ENCODE measurements at places on chromosomes 3 and 15.

GRCh38 chr15:41930221-41930866, 36.5 kb upstream of the SPTBN5 start:
- DNase-seq: no peak

- no peak for DNase-seq
Measured at GRCh38 chr3:179266701-179267211, 15.8 kb upstream of the KCNMB3 start.

DNA sequence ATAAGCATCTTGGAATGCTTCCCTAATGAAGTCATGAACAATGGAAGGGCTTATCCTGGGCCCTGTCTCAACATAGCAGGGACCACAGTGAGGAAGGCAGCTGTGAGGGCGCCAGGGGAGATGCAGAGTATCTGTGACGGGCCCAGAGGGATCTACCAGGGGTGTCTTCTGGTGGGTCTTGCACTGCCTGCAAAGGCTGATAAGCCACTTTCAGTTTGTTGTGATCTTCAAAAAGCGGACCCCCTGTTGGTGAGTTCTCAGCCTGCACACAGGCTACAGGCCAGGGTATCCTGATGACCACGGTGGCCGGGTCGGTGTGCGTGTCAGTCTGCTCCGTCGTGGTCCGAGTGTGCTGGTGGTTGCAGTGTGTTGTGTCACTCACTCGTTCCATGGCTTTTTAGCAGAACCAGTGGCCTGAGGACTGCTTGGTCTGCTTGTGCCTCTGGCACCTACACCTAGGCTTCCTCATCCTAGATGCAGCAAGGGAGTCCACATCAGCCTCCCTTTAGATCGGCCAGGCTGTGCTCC, 46.8 kb downstream of the CHDH start:
- no peak for DNase-seq

GRCh38 chr3:2153053-2153452, 54.4 kb downstream of the CNTN4 start:
- DNase-seq: no peak

DNA sequence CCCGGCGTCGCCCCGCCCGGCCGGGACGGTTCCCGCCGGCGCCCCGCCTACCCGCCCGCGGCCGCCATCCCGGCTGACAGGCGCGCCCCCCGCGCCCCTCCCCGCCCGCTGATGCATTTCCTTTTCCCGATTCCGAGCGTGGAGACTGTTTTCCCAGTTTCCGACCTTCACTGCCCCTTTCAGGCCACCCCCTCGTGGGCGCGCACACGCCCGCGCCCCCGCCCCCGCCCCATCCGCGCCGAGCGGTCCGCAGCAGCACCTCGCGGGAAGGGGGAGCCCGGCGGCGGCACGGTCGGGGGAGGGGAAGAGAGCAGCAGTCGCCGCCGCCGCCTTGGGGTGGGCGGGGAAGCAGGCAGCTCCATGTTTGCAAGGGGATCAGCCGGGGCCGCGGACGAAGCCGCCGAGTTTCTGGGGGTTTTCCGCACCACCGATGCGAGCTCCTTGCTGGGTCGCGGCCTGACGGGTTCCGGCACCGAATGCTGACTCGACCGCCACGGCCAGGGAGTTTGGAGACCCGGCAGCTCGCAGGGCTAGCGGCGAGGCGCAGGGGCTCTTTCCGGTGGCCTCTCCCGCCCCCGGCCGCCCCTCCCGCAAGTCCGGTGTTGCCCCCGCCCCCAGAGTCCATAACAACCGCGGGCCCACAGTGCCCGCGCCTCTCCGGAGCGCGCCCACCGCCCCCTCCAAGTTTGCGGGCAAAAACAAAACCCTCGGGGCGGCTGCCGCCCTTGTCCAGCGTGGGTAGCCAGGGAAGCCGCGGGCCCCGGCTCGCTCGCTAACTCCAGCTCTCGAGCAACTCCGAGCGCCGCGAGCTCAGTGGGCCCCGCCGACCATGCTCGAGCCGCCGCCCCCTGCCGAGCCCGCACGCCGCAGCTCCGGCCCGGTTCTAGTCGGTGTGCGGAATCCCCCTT, 3.2 kb upstream of the SIN3A start:
- DNase-seq: peak; percentile 75

GRCh38 chr15:99326235-99326634, 75.0 kb downstream of the LRRC28 start:
- DNase-seq: no peak

DNA sequence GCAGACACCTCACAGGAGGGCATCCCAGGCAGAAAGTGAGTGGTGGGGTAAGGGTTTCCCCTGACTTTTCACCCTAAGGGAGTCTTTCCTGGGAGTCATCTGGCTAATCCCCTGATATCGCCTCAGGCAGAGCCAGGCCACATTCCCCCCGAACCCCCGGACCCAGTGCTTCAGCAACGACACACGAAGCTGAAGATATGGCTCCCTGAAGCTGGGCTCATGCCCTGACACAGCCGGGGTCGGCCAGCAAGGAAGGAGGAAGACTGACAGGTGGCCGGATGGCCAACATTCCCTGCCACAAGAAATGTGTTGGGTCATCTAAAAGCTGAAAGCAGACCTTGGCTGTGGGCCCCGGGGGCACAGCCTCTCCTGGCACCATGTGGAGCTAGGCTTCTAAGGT, 14.4 kb downstream of the CHST13 start:
- DNase-seq: no peak

- peak; percentile 61 for DNase-seq
Measured at GRCh38 chr3:196501316-196502044, 2.1 kb downstream of the RNF168 start.

GRCh38 chr3:56424885-56425284, 43.4 kb downstream of the ERC2 start:
- DNase-seq: no peak

GRCh38 chr3:119333773-119334509, 39.8 kb downstream of the ARHGAP31 start:
- no peak for DNase-seq

- DNase-seq: no peak
Measured at GRCh38 chr3:38281895-38282686, at the start of gene SLC22A14. TSS of gene SLC22A14 (plus strand) at chr3:38282294. CDS start at chr3:38306027, 23,733 bp downstream.

DNA sequence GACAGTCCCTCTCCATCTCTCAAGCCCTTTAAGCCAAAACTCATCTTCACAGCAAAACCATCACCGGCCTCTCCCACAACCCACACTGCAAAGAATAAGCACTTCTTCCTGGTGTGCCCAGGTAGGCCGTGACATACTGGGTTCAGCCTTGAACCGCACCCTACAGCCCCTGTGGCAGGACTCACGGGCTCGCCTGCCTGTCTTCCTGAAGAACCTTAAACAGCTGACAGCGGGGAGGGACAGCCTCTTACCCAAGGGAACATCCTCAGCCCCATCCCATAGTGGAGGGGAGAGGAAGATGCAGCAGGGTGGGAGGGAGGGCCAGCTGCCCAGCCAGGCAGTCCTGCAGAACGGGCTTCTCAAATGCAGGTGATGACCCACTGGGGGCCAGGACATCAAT, 40.2 kb downstream of the TBC1D2B start:
- no peak for DNase-seq

DNA sequence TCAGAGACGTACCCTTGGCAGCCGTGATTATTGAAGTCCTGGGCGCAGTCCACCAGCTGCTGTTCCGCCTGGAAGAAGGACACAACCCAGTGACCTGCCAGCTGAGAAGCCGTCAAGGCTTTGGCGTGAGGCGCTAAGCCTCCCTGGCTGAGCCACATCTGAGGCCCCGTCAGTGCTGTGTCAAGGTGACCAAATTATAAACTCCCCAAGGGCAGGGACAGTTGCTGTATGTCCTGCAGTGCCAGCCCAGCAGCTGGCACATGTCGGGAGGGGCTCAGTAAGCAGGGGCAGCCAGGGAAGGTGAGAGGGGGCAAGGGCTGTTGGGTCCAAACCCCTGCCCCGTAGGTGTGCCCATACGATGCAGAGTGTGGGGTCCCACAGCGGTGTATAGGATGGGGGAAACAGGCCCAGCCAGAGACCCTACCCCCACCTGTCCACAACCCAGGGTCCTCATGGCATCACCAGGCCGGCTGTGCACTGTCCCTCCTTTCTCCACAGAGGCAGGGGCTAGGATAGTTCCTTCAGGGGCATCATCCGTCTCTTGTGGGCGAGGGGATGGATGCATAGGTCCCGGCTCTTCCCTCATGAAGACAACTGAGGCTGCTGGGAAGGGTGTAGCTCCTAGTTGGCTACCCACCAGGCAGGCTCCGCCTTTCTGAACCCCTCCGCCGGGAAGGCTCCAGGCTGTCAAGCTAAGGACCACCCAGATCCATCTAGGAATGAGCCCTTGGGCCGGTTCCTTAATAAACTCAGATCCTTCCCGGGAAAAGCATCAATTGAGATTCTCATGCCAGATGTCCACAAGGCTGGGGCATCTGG, 13.2 kb downstream of the CTSH start:
- no peak for DNase-seq

DNA sequence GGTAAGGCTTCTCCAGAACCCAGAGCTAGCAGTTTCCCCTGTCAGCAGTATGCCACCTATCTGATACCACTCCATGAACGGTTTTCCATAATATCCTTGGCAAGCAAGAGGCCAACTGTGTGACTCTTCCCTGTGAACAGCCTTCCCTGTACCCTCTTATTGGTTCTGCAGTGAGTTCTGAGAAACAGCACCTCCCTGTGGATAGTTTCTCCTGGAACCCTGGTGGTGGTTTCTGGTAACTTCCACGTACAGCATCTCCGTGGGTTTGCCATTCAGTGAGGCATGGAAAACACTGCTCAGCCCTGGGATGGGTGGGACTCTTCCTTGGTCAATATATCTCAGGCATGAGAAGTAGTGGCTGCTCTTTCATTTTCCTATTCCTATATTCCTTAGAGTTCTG, 19.4 kb upstream of the SERPINI2 start:
- DNase-seq: no peak

GRCh38 chr3:95389725-95390313, 1327.0 kb downstream of the NSUN3 start:
- no peak for DNase-seq

- DNase-seq: no peak
Measured at GRCh38 chr15:27490867-27491595, 520.0 kb downstream of the GABRG3 start.

DNA sequence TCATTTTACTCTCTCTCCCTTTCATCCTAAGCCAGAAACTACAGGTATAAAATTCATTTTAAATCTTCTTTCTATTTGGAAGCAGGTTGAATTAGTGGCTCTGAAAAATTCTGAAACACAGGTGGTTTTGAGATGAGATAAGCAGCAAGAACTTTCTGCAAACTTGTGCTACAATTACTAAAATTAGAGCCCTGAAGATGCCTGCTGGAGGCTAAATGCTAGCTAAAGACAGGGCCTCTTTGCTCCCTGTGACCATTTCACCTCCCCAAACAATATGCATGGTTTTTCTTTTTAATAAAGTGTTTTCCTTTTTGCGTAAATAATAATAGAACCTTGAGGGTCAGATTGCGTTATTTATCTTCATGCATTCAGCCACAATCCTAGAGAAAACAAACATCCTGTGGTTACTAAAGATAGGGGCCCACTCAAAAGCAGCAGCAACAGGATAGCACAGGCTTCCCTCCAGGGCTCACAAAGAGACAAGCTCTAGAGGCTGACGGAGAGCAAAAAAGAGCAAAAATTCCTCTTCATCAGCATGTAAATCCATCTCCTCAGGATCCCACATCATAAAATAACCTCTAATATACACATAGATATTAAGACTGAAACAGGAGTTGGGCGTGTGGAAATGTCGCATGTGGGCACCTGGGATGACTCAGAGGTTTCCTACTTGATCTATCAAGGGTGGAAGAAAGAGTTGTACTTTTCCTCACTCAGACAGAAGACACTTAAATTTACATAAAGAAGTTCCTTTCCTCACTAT, 26.5 kb upstream of the CP start:
- DNase-seq: no peak

DNA sequence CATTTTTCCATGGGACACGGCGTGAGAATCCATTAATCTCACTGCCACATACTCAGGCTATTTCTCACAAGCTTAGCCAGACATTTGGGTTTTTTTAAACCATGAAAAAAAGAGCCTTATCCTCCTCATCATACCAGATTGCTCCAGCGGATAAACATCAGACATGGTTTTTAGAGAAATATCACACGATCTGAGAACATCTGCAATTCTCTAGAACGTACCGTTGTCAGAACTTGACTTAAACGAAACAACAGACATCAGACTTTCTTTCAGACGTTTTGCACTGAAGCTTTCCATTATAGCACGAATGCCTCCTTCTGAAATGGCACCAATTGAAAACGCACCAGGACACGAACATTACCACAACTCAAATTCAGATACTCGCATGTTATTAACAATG, 744.2 kb upstream of the CFAP20DC start:
- no peak for DNase-seq

DNA sequence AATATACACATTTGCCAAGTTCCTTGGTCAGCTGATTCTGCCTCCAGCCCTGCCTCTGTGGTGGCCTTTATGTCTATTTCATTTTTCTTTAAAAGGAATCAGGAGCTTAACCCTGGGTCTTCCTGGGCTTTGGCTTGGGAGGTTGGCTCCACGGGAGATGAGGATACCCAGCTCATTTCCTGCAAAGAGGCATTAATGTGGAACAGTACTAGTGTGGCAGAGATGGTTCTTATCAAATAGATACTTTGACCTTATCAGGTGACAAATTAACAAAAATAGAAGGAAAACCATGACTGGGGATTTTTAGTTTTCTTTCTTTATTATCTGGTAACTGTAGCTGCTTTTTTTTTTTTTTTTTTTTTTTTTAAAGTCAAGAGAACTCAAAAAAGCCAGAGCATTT, 42.8 kb downstream of the BBS4 start:
- no peak for DNase-seq

- no peak for DNase-seq
Measured at GRCh38 chr15:69570454-69570853, 117.8 kb downstream of the RPLP1 start.

GRCh38 chr15:22927761-22928160, 52.4 kb downstream of the CYFIP1 start:
- DNase-seq: no peak

- no peak for DNase-seq
Measured at GRCh38 chr15:38504680-38505467, 50.9 kb downstream of the FAM98B start.

GRCh38 chr3:53675022-53675697, 171.1 kb downstream of the CHDH start:
- DNase-seq: no peak

DNA sequence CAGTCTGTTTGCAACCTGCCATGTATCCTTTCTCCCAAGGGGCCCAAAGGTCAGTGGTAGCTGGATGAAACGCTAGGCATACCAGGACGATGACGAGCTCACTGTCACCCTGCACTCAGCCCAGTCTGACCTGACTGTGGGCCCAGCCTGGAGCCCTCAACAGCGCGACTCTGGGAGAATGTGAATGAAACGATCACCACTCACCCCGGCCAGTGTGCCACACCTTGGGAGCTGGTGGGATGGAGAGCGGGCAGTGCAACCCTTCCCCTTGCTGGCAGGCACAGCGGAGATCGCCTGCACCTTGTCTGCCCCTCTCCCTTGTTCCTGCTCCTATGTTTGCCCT, 27.2 kb downstream of the SRPRB start:
- DNase-seq: no peak

GRCh38 chr3:96213393-96213792, 601.0 kb upstream of the EPHA6 start:
- no peak for DNase-seq

DNA sequence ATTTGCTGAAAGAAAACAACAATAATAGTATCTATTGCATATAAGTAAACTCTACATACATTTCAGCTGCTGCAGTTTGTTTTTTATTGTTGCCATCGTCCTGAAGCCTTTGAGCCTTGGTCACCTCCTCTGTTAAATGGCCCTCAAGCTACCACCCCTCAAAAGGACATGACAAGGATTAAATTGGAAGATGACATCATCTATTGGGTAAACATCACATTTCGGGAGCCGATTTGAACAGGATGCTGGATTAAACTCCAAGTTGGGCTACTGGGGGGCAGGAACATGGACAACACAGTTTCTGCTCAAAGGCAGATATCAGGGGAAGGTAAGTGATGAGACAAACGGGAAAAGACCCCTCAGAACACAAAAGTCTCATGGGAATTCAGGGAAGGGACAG, 92.3 kb upstream of the ATP2B2 start:
- DNase-seq: no peak
